ENCODE measurements at places on chromosomes 6 and 20. TPM values are rescaled to one million over a fixed set of nuclear protein-coding genes. Genes with fewer than 3 reads are reported as not detected.
A peak's percentile ranks its signal among the peaks of the same experiment; 100 is the strongest.

GRCh38 chr20:17822039-17822438 is 122.3 kb downstream of the BANF2 start:
- H3K36me3 ChIP-seq, result no peaks in the 10 kb centered on the region
- no peaks in the 10 kb centered on the region for H3K27me3 ChIP-seq
- no peak for DNase-seq
- no peak overlapping the region for H3K4me3 ChIP-seq
- H3K4me1 ChIP-seq, result peaks cover 9% of the 10 kb centered on the region
- no peak overlapping the region for H3K27ac ChIP-seq

DNA sequence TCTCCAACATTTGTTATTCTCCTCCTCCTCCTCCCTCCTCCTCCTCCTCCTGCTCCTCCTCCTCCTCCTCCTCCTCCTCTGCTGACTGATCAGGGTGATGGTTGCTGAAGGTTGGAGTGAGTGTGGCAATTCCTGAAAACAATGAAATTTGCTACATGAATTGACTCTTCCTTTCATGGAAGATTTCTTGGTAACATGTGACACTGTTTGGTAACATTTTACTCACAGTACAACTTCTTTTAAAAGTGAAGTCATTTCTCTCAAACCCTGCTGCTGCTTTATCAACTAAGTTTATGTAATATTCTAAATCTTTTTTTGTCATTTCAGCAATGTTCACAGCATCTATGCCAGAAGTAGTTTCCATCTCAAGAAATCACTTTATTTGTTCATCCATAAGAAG is 543.0 kb downstream of the MAFB start:
- no peak overlapping the region for H3K4me3 ChIP-seq
- no peaks in the 10 kb centered on the region for H3K36me3 ChIP-seq
- no peak for DNase-seq
- no peaks in the 10 kb centered on the region for H3K4me1 ChIP-seq

GRCh38 chr6:63114610-63115211 is 96.6 kb upstream of the FKBP1C start:
- no peaks in the 10 kb centered on the region for H3K27me3 ChIP-seq
- H3K36me3 ChIP-seq, result no peaks in the 10 kb centered on the region
- no peak overlapping the region for H3K4me3 ChIP-seq
- H3K27ac ChIP-seq, result no peak overlapping the region
- no peak for DNase-seq
- H3K4me1 ChIP-seq, result no peaks in the 10 kb centered on the region

- H3K4me1 ChIP-seq, result no peaks in the 10 kb centered on the region
- DNase-seq, result no peak
- no peak overlapping the region for H3K27ac ChIP-seq
Measured at GRCh38 chr20:57220337-57221145, 45.9 kb downstream of the BMP7 start.

DNA sequence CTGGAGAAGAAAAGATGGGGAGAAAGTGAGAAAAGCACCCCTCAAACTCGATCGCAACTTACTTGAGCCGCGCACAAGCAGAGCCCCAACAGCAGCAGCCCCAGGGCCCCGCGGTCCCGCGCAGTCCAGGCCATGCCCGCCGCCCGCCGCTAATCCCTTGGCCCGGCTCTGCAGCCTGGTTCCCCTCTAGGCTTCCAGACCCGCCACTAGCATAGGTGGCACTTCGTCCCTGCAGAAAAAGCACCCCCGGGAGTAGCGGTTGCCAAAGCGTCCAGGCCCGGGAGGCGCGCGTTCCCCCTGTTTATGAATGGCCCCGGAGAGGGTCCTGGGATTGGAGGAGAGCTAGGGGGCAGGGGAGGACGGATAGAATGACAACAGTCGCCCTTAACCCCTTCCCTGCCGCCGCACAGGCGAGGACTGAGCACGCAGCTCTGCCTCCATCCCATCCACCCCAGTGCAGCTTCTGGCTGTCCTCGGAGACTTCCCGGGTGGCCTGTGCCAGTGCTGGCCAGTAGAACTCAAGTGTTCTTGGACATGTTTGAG is 19.9 kb downstream of the COL9A1 start:
- no peaks in the 10 kb centered on the region for H3K36me3 ChIP-seq
- H3K4me3 ChIP-seq, result no peak overlapping the region
- H3K4me1 ChIP-seq, result no peaks in the 10 kb centered on the region
- peaks cover 32% of the 10 kb centered on the region for H3K27me3 ChIP-seq
- no peak for DNase-seq

GRCh38 chr6:113772961-113773360 is 84.2 kb upstream of the MARCKS start:
- no peaks in the 10 kb centered on the region for H3K27me3 ChIP-seq
- no peaks in the 10 kb centered on the region for H3K4me1 ChIP-seq
- no peak overlapping the region for H3K27ac ChIP-seq
- H3K36me3 ChIP-seq, result no peaks in the 10 kb centered on the region
- no peak for DNase-seq

- H3K36me3 ChIP-seq, result no peaks in the 10 kb centered on the region
- no peak overlapping the region for H3K4me3 ChIP-seq
- no peaks in the 10 kb centered on the region for H3K4me1 ChIP-seq
- peaks cover 6% of the 10 kb centered on the region for H3K27me3 ChIP-seq
Measured at GRCh38 chr6:6357032-6357431, 36.6 kb upstream of the F13A1 start.

DNA sequence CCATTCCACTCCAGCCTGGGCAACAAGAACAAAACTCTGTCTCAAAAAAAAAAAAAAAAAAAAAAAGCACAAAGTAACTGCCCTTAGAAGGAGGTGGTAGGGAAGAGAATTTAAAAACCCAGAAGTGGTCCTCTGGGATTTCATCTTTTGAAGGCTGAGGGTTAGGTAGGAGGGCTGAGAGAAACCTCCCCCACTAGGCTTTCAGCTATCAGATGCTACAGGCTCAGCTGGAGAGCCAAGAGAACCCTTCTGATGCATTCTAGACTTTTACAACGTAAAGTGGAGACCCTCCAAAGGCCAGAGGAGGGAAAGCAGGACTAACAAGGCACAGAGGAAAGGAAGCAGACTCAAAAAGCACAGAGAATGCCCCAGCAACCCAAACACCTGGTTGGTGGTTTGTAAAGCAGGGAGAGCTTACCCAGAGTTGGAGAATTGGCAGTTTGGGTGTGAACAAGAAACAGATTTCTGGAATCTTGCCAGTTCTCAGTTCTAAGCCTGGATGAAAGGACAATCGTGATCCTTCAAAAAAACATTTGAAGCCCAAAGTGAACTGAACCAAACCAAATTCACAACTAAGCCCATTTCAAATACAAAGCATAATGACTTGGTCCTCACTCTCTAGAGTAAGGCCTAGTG is 23.2 kb upstream of the SPAG4 start:
- H3K36me3 ChIP-seq, result no peaks in the 10 kb centered on the region
- DNase-seq, result no peak
- H3K27ac ChIP-seq, result no peak overlapping the region
- H3K4me1 ChIP-seq, result no peaks in the 10 kb centered on the region
- H3K4me3 ChIP-seq, result no peak overlapping the region

DNA sequence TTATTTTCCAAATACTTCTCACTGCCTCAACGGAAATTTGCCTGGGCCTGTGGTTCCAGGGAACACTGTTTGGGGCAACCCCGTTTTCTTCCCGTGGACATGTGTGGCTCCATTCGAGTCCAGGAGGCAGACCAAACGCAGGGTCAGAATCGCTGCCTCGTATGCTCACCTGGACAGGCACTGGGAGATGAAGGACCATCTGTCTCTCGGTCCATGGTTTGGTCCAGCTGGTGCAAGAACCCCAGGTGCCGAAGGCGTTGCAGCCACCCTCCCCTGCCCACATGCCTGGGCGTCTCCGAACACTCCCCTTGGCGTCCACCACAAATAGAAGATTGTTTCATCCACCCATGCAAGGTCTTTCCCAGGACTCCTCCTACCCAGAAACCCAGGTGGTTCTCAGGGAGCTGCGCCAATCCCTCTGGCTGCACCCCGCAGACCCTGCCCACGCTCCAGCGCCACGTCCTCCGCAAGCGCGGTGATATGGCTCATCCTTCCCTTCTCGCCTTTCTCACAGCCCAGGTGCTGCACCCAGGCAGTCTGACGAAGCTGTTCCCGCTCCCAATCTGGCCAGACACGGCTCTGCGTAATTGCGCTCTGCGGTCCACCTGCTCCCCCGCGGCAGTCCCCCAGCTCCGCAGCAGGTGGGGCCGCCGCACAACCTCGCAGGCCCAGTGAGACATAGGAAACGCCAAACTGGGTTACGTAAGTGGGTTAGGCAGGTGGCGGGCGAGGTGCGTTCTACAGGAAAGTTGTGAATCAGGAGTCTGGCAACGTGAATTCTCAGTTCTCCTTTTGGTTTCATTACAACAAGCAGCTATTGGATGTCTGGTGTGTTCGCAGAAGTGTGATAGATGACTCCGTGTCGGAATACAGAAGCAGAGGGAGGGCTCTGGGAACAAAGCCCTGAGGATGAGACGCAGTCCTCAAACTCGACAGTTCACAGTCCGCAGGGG is 146.2 kb upstream of the ECI2 start:
- H3K27me3 ChIP-seq, result peaks cover 22% of the 10 kb centered on the region
- H3K4me3 ChIP-seq, result peak overlapping the region; percentile 28
- no peaks in the 10 kb centered on the region for H3K36me3 ChIP-seq
- no peak overlapping the region for H3K27ac ChIP-seq

DNA sequence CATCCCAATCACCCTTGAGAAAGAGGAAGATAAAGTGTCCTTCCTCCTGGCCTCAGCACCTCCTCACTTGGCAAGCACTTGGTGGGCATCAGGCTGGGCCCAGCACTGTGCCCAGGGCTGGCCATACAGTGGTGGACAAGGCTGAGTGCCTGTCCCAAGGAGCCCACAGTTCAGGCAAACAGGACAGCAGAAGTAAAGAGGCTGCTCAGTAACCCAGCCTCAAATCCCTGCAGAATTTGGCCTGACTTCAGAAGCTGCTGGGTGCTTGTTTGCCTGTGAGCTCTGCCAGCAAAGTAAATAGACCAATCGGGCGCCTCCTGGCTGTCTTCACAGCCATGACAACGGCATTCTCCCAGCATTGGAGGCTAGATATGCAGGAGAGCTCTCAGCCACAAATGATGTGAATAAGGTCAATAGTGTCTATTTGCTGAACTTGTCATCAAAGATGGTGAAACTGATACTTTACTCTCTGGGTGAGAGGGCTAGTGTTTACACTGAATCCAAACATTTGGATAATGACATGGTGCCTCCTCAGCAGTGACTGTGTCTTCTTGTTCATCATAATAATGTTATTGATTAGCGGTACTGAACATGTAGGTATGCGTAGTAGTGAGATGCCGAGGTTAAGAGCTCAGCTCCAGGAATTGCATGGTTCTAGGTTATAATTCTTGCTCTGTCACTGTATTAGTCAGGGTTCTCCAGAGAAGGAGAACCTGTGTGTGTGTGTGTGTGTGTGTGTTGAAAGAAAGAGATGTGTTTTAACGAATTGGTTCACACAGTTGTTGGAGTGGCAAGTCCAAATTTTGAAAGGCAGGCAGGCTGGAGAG is 36.9 kb upstream of the FANCE start:
- peak overlapping the region; percentile 39 for H3K4me3 ChIP-seq
- H3K27ac ChIP-seq, result peak overlapping the region; percentile 64
- no peaks in the 10 kb centered on the region for H3K27me3 ChIP-seq
- DNase-seq, result peak; percentile 78
- peaks cover 66% of the 10 kb centered on the region for H3K4me1 ChIP-seq

- H3K27ac ChIP-seq, result peak overlapping the region; percentile 34
- H3K4me1 ChIP-seq, result peaks cover 28% of the 10 kb centered on the region
- H3K4me3 ChIP-seq, result peak overlapping the region; percentile 81
- H3K36me3 ChIP-seq, result peaks cover 2% of the 10 kb centered on the region
Measured at GRCh38 chr6:170292407-170293158, 1.7 kb upstream of the DLL1 start.

GRCh38 chr20:49229381-49229780 is 10.2 kb downstream of the DDX27 start:
- H3K36me3 ChIP-seq, result peaks cover 67% of the 10 kb centered on the region
- H3K4me3 ChIP-seq, result no peak overlapping the region
- no peaks in the 10 kb centered on the region for H3K27me3 ChIP-seq
- no peak for DNase-seq
- no peak overlapping the region for H3K27ac ChIP-seq
- H3K4me1 ChIP-seq, result peaks cover 5% of the 10 kb centered on the region

GRCh38 chr6:17600527-17601385 is 654 bp downstream of the FAM8A1 start:
- no peaks in the 10 kb centered on the region for H3K27me3 ChIP-seq
- peak overlapping the region; percentile 90 for H3K4me3 ChIP-seq
- peaks cover 18% of the 10 kb centered on the region for H3K36me3 ChIP-seq
- H3K27ac ChIP-seq, result peak overlapping the region; percentile 72
- DNase-seq, result peak; percentile 83
- H3K4me1 ChIP-seq, result peaks cover 30% of the 10 kb centered on the region

DNA sequence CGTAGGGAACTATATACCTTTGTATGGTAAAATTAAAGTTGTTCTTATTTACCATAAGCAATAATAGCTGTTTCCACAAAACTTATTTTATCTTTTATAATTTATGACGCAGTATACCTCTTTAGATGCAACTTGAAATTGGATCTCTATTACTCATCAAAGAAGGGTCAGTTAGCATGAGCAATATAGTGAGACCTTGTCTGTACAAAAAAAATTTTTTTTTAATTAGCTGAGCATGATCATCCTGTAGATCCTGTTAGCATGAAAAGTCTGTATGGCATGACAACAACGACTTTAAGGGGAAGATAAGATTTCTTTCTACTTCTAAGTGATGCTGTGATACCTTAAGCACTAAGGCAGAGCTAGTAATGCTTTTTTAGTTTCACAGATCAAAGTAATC is 5.9 kb downstream of the ALDH5A1 start:
- H3K36me3 ChIP-seq, result peaks cover 3% of the 10 kb centered on the region
- no peak overlapping the region for H3K4me3 ChIP-seq
- H3K27ac ChIP-seq, result no peak overlapping the region
- no peaks in the 10 kb centered on the region for H3K27me3 ChIP-seq
- no peak for DNase-seq

DNA sequence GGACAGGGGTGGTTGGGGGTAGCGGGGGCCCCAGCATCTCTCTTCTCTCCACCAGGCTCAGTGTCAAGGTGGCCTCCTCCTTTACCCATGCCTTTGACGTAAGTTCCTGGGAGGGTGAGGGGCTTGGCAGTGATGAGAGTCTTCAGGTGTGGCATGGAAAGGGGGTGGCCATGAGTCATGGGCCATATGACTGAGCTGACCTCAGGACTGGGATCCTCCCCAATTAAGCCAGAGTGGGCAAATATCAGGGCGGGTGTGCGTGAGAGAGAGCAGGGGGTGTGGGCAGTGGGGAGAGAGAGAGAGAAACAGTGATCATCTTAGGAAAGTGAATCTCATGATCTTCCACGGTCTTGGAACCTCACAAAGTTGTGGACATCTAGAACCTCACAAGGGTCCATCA is 8.2 kb upstream of the BPIFB4 start:
- DNase-seq, result no peak
- H3K4me1 ChIP-seq, result no peaks in the 10 kb centered on the region
- H3K36me3 ChIP-seq, result no peaks in the 10 kb centered on the region
- H3K4me3 ChIP-seq, result no peak overlapping the region
- no peak overlapping the region for H3K27ac ChIP-seq
- peaks cover 2% of the 10 kb centered on the region for H3K27me3 ChIP-seq

- peaks cover 11% of the 10 kb centered on the region for H3K4me1 ChIP-seq
- DNase-seq, result no peak
- peaks cover 18% of the 10 kb centered on the region for H3K27me3 ChIP-seq
- no peak overlapping the region for H3K27ac ChIP-seq
- H3K4me3 ChIP-seq, result no peak overlapping the region
Measured at GRCh38 chr20:62811320-62811719, 5.5 kb upstream of the COL9A3 start.

The MOG gene
- total RNA-seq, result not detected

The UNC93A gene
- not detected for total RNA-seq

The OVOL2 gene
- not detected for total RNA-seq

The SULF2 gene
- total RNA-seq, result 1.2 TPM

The FAM184A gene
- 9.0 TPM for total RNA-seq

The ADTRP gene
- total RNA-seq, result 4.7 TPM

The NRN1 gene
- 4.8 TPM for total RNA-seq

The TMEM151B gene
- not detected for total RNA-seq

The ISM1 gene
- 5.3 TPM for total RNA-seq

The CST7 gene
- total RNA-seq, result 117 TPM

Data from activated CD4-positive, alpha-beta T cell treated with anti-CD3 and anti-CD28 coated beads, Interleukin-2, amount 10 ng/mL, durations not matched to agents 24 days and 14 days (primary cell).